GM12892 (cell line): ENCODE measurements at places on chromosomes 7 and 10.

GRCh38 chr10:108064746-108065260 lies 900.3 kb upstream of the SORCS1 start:
- no peak for DNase-seq

DNA sequence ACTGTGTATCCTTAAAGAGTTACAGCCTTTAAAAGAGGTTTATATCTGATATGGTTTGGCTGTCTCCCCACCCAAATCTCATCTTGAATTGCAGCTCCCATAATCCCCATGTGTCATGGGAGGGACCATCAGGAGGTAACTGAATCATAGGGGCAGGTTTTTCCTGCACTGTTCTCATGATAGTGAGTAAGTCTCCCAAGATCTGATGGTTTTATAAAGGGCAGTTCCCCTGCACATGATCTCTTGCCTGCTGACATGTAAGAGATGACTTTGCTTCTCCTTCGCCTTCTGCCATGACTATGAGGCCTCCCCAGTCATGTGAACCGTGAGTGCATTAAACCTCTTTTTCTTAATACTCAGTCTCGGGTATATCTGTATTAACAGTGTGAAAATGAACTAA lies 9.7 kb downstream of the RTKN2 start:
- no peak for DNase-seq

GRCh38 chr7:66301737-66302136 lies 96.6 kb downstream of the TPST1 start:
- no peak for DNase-seq

DNA sequence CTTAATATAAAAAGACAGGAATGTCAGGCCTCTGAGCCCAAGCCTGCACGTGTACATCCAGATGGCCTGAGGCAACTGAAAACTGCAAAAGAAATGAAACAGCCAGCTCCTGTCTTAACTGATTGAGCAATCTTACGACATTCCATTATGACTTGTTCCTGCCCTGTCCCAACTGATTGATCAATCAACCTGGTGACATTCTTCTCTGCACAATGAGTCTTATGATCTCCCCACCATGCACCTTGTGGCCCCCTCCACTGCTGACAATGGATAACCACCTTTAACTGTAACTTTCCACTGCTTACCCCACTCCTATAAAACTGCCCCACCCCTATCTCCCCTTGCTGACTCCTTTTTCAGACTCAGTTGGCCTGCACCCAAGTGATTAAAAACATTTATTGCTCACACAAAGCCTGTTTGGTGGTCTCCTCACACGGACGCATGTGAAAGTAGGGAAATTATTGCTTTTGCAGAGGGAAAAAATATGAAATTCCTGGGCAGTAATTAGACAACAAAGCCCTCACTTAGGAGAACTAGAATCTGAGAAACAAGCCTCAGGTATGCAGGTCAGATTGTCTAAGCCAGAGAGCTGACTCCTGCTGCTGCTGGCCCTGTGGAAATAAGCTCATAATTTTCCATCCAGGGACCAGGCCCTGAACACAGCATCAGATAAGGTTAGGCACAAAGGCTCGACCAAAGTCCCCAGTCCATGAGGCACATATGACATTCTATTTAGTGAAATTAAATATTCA lies 5.3 kb downstream of the CYP3A7 start:
- no peak for DNase-seq

DNA sequence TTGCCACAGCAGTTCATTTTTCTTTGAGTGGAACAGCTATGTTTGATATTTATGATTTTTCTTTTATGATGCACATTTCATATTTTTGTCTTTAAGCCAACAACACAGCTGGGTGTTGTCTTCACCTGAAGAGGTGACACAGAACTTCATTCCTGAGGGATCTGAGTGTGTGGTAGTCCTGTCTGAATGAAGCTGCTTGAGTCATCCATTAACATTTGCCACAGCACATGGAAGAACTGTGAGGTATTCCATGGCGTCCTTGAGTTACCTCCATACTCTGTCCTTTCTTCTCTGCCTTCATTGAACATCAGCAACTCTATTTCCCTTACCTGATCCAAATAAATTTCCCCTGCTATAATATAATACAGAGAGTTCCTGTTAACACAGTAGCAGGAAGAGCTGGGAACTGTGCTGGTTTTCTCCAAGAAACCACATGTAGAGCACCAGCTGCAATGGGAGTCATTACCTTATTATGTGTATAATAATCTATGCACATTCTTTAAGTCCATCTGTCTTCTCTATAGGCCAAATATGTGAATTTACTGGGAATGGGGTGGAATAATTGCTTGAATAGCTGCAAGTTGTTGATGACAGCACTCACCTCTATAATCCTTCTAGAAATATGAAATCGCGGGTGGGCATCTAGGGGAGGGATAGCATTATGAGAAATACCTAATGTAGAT lies 72.4 kb upstream of the TAC1 start:
- no peak for DNase-seq

DNA sequence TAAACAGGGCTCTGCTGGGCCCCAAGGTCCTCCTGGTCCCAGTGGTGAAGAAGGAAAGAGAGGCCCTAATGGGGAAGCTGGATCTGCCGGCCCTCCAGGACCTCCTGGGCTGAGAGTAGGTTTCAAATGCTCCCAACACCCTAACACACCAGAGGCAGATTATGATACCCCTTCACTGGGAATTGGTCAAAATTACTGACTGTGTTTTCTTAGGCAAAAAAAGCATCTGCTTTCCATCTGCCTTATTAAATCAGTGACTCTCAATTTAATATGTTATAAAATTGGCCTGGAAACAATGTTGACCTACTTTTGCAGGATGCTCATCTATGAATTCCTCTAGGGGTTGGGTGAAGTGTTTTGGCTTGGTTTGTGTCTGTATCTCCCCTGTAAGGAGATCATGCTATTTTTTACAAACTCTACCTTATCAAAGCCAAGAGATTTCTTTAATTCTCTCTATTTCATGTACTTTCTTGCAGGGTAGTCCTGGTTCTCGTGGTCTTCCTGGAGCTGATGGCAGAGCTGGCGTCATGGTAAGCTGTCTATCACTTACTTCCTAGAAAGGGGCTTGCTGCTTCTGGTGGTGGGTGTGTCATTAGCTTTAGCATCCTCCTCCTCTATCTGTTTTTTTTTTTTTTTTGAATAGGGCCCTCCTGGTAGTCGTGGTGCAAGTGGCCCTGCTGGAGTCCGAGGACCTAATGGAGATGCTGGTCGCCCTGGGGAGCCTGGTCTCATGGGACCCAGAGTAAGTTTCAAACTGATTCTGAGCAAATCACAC lies 15.9 kb downstream of the COL1A2 start:
- DNase-seq, result no peak

DNA sequence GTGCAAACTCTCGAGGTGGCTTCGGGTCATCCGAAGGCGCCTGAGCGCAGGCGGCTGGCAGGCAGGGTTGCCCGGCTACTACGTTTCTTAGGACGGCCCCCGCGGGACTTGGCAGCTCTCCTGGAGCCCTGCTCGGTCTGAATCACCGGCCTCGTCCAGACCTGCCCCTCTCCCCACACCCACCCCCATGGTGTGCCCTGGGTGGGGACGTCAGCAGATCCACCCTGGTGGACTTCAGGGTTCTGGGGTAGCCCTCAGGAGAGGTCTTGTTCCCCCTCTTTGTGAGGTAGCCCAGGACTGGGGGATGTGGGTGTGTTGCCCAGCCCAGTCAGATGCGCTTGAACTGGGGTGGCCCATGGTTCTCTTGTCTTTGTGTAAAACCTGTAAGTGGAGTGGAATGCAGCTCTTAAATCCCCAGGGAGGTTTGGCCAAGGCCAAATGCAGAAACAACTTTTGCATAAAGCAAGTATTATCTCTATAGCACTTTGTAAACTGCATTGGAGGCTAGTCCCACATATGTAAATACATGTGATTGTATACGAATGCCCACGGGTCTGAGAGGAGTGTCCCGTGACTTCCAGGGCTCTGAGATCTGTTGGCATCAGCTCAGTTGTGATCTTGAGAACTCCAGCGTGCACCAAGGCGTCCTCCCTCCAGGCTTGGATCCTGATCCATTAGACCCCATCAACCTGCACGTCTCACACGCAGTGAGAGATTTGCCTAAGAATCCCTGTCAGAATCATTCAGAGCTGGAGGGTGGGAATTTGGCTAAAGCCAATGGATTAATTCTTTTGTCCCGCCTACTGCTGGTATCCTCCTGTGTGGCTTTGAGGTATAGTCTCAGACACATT lies 1.8 kb downstream of the PFKFB3 start:
- DNase-seq, result no peak

DNA sequence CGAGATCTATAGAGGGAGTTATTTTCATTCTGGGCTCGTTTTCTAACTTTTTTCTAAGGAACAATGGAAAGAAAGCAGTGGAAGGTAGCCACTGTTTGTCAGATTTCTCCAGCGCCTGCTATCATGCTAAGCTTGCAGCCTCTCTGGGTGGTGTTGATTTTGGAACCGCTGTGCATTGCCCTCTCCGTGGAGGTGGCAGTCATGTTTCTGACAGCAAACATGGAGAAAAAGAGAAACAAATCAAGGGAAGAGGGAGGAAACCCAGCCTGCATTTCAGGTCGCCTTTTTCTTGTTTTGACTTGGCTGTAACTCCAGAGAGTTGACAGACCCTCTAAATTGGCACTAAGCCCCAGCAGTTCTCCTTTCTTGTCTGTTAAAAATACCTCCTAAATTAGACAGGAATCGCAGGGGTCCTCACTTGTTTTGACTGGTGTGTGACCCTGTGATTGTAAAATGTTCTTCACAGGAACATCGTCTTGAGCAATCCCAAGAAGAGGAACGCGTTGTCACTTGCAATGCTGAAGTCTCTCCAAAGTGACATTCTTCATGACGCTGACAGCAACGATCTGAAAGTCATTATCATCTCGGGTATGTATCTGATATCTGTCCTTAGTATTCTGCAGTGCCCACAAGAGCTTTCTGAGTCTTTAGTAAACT lies 4.8 kb downstream of the ECHDC3 start:
- DNase-seq, result no peak

DNA sequence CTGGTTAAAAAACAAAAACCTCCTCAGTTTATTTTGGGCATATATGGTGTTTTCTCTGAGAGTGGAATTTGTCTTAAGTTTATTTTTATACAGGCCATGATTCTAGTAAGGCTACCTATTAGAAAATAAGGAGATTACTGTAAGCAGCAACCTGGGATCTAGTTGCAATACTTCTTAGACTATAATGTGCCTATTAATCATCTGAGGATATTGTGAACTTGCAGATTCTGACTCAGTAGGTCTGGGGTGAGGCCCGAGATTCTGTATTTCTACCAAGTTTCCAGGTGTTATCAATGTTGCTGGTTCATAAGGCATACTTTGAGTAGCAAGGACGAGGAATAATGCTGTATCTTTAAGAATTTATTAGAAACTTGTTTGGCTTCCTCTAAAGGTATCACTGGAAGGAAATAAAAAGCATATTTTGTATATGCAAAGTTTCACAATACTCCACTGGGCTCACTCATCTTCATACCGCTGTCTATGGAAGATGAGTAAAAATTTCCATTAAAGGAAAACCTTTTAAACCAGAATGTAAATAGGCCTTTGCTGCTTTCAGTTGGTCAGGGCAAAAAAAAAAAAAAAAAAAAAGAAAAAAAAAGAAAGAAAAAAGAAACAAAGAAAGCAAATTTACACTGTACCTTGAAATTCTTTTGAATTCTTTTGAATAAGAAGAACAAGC lies 105.8 kb downstream of the BMPER start:
- no peak for DNase-seq

DNA sequence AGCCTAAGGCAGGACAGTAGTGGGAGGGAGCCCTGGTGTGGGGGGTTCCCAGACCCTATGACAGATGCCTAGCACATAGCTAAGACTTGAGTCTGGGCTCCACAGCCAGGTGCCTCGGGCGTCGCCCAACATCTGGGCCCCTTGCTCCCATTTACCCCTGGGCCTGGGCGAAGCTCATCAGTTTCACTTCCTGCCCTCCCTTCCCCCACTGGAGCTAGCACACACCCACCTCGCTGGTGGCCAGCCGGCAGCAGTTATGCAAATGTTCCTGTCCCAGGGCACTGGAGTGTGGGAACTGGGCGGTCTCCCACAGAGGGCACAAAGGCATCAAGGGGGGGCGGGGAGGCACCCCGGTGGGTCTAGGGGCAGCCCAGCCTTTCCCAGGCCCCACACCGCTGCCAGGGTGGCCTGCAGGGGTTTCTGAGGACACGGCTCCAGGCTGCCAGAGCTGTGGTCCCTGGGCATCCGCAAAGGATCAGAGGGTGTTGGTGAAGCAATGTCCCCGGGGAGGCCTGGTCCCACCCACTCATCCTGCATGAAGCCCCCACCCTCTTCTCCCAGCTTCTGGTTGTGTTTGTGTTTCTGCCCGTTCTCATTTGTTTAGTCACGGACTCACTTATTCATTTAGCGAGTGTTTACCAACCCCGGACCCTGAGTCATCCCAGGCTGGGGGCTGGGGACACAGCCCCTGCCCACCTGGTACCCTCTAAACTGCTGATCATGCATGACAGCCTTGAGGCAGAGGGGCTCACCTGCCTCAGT lies 20.4 kb downstream of the SH2B2 start:
- DNase-seq, result peak; percentile 88

GRCh38 chr10:125034675-125035074 lies 92.8 kb downstream of the ZRANB1 start:
- no peak for DNase-seq
